K562 (cell line): ENCODE measurements at places on chromosomes 16 and 17.
A peak's percentile ranks its signal among the peaks of the same experiment; 100 is the strongest.

DNA sequence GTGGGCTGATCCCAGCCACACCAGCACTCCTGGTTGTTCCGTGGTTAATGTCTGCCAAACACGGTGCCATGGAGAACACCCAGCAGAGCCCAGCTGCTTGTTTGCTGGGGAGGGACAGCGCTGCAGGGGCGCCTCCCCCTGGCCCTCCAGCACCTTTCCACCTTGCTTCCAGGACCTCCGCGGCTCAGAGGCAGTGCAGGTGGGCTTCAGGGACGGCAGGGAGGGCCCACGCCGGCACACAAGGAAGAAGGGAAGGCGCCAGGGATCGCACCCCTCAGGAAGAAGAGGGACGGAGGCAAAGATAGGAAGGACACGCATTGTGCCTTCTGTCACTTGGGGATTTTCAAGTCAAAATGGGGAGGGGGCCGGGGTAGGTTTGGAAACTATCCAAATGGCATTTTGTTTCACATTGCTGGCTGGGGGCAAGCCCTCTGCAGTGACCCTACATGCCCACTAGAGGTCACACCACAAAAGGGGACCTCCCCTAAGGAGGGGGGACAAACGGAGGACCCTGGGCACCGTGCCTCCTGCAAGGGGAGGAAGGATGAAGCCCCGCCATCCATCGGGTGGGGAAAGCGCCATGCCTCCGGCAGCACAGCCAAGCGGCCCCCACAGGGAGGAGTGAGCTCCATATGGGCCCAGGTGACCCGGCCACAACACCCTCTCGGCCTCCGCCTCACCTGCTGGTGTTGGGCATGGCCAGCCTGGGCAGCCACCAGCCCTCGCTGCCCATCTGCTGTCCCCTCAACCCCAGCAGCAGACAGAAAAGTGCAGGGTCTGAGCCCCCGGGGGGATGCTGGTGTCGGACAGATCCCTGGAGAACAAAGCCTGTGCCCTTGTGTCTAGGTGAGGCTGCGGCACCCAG lies 7.5 kb upstream of the C16orf95 start:
- DNase-seq = peak; percentile 76

GRCh38 chr17:34761646-34762045 lies 182.3 kb downstream of the TMEM132E start:
- no peak for DNase-seq

DNA sequence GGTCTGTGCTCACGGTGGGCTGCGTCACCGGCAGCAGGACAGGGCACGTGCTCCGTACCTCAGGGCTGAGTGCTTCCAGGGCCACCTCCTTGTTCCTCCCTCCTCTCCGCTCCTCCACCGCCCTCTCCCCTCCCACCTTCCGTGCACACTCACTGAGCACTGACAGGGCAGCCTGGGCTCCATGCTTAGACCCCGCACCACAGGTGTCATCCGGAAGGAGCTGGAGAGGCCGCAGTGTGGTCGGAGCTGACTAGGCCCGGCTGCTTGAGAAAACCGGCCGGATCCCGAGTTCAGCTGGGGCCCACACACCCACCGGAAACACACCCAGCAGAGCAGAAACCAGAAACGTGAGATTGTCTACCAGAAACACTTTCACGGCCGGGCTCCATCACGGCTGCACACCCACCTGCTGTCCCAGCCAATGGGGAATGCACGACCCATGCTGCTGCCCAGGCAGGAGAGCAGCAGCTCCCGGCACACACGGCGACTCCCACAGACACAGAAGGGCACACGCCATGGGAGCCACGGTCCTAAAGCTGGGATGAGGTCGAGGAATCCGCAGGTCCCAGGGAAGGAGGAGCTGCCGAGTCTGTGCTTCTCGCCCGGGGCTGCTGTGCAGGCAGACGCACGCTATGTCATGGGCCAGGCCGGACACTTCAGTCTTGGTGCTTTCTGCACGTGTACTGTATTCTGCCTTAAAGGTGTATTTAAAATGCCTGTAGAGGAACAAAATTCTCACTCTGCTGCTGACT lies 55.0 kb upstream of the ZNF469 start:
- DNase-seq = no peak

DNA sequence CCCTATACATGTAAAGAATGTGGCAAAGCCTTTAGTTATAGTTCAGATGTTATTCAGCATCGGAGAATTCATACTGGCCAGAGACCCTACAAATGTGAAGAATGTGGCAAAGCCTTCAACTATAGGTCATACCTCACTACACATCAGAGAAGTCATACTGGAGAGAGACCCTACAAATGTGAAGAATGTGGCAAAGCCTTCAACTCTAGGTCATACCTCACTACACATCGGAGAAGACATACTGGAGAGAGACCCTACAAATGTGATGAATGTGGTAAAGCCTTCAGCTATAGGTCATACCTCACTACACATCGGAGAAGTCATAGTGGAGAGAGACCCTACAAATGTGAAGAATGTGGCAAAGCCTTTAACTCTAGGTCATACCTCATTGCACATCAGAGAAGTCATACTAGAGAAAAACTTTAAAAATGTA lies 42.5 kb downstream of the ZNF267 start:
- no peak for DNase-seq

GRCh38 chr16:5187402-5187952 lies 89.9 kb upstream of the EEF2KMT start:
- peak; percentile 24 for DNase-seq

DNA sequence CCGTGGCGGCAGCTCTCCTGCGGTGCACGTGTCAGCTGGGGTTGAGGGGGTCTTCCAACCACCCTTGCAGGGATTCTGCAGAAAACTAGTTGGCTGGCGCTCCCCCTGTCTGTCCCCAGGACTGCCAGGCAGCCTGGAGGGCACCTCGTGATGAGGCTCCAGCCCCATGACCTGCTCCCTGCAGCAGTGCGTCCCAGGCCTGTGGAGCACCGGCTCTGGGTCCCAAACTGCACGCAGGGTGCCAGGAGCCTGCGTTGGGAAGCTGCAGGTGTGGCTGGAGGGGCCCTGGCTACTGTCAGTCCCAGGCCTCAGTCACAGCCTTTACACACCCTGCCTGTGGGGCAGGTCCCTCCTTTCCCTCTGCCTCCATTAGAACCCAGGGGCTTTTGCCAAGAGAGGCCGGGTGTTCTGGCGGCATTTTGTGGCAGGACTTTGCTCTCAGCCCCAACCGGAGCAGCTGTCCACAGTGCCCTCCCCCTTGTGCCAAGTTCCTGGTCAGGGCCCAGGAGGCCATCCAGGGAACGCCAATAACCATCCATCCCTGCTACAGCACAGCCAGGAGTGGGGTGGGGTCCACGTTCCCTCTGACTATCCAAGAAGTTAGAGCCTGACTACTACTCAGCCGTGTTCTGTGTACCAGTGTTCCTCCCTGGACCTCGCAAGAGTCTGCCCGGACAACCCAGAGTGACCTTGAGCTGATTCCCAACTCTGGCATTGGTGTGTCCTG lies 9.2 kb downstream of the CHMP6 start:
- DNase-seq = no peak

GRCh38 chr16:69171325-69172084 lies 15.5 kb upstream of the SNTB2 start:
- no peak for DNase-seq

DNA sequence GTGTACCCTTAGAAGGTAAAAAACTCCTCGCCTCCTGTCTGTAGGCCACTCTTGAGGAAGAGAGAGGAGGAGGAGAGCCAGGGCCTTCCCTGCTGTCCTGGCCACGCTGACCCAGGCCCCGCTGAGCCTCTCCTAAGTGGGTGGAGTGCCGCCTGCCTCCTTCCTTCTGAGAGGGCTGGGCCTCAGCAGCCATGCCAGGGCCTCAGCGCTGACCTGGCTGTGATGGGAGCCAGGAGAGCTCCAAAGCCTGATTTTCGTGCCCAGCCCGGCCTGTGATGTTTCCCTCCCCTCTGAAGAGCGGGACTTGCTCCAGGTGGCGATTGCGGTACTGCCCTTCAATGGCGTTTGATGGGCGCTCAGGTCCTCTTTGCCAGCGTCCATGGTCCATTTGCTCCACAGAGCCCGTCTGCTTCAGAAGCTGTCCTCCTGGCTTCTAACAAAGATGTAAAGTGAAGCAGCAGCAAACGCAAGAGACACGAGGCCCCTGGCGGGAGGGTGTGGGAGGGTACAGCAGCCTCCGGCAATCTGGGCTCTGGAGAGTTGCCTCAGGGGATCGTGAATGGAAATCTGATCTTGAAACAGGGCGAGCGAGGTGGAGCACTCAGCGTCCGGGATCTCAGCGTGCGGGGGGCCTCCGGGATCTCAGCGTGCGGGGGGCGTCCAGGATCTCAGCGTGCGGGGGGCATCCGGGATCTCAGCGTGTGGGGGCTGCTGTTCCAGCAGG lies 93.5 kb downstream of the NPIPB11 start:
- no peak for DNase-seq

DNA sequence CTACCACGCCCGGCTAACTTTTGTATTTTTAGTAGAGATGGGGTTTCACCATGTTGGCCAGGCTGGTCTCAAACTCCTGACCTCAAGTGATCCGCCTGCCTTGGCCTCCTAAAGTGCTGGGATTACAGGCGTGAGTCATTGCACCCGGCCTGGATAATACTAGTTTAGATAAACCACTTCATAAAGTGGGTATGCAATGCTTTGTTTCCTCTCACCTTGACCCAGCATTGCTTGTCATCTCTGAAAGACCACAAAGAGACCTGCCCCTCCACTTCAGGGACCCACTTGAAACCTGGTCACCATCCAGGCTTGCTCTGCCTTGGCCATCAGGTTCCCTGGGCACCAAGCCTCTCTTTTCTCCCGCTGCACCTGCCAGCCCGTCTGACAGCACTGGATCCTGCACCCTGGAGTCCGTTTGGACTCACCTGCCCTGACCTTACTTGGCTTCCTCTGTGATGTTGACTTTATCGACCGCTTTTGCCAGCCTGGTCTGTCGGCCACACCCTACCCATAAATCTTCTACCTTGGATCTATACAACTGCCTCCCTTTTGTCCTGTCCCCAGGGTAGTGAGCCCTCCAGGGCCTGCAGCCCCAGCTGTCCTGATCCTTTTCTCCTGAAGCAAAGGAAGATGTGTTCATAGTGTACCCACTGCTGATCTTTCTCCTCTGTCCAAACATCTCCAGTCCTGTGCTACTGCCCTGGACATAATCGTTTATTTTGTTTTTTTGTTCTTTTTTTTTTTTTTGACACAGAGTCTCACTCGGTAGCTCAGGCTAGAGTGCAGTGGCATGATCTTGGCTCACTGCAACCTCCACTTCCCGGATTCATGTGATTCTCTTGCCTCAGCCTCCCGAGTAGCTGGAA lies 12.7 kb upstream of the ZG16 start:
- DNase-seq = no peak

DNA sequence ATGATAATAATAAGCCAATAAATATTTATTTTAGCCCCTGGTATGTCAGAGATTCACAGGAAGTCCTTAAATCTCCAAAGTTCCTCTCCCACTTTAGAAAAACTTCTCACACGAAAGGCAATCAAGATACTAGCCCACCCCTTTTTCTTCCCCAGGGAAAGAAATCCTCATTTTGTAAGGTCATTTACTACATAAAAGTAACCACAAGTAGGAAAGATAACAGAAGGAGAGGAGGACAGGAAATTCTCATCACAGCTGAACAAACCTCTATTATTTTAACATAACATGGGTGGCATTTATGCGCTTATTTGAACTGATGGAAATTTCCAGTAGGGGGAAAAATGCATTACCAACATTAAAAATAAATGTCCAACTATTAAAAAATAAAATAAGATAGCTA lies 3.4 kb downstream of the FAM222B start:
- DNase-seq = no peak

DNA sequence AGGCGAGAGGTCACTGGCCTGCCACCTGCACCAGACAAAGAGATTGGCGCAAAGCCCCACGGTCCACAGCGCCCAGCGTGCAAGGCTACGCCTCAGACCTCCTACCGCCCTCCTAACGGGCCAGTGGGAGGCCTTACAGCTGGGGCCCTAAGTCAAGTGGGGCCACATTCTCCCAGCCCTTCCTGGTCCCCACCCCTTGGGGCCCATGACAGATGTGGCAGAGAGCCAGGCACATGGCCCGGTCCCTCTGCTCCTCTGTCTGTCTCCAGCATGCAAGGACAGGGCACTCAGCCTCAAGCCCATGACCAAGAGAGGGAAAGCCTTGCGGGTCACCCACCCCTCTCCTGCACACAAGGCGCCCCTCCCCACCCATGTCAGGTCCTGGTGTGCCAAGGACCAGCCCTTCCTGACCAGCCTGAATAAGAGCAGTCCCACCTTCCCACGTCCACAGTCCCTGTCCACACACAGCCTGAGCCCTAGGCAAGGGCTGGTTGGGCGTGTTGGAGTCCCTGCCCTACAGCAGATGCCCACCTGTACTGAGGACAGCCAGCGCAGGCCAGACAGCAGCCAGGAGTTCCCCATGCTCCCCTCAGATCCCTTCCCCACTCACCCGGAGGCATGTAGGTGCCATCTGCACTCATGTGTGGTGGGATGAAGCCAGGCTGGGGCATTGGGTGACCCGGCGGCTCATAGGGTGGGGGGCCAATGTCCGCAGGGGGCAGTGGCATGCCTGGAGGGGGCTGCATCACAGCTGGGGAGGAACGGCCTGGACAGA lies 25.3 kb downstream of the CDIP1 start:
- DNase-seq = no peak

DNA sequence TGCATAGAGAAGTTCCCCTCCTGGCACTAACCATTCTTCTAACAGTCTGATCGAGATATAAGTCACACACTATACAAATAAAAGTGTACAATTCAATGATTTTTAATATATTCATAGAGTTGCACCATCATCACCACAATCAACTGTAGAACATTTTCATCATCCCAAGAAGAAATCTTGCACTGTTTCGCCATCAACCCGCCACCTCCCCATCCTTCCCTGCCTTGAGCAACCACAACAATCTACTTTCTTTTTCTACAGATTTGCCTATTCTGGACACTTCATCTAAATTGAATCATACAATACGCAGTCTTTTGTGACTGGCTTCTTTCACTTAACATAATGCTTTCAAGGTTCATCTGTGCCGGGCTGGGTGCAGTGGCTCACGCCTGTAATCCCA lies 33.0 kb upstream of the GUCY2D start:
- no peak for DNase-seq

- DNase-seq = no peak
Measured at GRCh38 chr16:50151322-50151721, 1.8 kb upstream of the TENT4B start.

DNA sequence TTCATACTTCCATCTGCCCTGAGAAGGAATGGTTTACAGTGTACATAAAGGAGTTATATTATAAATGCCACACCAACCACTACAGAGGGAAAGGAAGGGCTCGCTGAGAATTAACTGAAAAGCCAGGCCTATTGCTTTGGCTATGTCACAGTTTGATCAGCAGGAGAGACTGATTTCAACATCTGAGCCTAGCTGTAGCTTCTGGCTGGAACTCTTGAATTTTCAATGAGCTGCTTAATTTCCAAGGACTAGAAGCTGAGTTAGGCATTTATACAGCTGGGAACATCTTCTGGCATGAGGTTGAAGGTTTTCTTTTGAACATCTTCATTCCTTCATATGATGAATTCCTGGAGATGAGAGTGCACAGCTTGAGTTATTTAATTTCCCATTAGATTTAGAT lies 47.6 kb upstream of the GNAO1 start:
- no peak for DNase-seq

DNA sequence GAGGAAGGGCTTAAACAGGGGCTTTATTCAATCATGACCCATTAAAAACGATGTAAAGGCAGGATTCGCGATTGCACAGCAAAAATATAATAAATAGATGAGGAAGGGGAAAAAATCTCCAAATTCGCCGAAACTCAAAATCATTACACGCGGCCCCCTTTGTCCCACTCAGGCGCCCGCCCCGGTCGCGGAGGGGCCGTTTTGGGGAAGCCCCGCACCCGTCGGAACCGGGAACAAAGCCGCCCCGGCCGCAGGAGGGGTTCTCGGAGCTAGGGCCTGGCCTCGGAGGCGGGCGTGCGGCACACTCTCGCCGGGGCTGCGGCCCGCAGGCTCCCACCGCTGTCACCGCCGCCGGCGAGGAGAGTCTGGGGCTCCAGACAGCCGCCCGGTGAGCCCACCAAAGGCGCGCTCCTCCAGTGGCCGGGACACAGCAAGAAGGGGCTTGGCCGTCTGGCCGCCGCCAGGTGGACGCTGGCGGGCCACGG lies 521 bp downstream of the C16orf87 start:
- DNase-seq = no peak
